ENCODE measurements at places on chromosomes 7 and 10.

DNA sequence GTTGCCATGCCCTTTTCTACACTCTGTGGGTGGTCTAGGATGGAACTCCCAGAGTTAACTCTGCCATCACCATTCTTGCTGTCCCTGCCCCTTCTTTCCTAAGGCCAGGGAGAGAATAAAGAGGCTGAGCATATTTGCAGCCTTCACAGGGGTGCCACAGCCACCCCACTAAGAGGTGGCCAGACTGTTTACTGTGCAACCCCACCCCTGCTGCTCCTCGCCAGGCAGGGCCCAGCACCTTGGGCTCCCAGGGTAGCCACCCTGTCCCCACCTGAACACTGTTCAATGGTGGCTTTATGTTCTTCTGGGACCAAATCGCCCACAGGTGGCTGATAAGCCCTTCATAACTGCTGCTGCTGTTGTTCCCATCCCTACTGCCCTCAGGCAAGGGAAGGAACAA, 198.9 kb downstream of the SNX13 start:
- peaks cover under 1% of the 10 kb centered on the region for H3K4me1 ChIP-seq
- H3K27me3 ChIP-seq: peaks cover 19% of the 10 kb centered on the region
- no peaks in the 10 kb centered on the region for H3K36me3 ChIP-seq
- no peak for DNase-seq
- no peak overlapping the region for H3K4me3 ChIP-seq

DNA sequence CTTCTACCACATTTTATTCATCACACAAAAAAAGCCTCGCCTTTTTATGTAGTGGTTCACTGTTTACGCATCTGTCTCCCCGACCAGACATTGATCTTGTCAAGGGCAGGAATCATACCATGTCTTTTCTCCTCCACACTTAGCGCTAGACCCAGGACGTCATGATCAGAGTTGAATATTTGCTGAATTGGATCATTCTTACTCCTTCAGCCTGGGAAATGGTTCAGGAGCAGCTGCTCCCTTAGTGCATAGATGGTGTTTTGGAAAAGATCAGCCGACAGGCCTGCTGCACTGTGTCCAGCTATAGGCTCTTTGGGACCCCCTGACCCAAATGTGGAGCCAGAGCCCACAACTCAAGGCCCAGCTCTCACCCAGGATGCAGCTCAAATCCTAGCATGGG, 249.1 kb upstream of the TMEM72 start:
- H3K27ac ChIP-seq: no peak overlapping the region
- peaks cover 19% of the 10 kb centered on the region for H3K4me1 ChIP-seq
- H3K36me3 ChIP-seq: no peaks in the 10 kb centered on the region
- DNase-seq: no peak
- H3K27me3 ChIP-seq: peaks cover 13% of the 10 kb centered on the region
- H3K4me3 ChIP-seq: no peak overlapping the region

GRCh38 chr10:16788125-16788524, 29.1 kb downstream of the RSU1 start:
- peaks cover 16% of the 10 kb centered on the region for H3K4me1 ChIP-seq
- peak; percentile 46 for DNase-seq
- H3K4me3 ChIP-seq: no peak overlapping the region
- no peaks in the 10 kb centered on the region for H3K27me3 ChIP-seq
- H3K36me3 ChIP-seq: peaks cover 5% of the 10 kb centered on the region

- peaks cover 46% of the 10 kb centered on the region for H3K27me3 ChIP-seq
- no peak overlapping the region for H3K27ac ChIP-seq
- H3K4me3 ChIP-seq: no peak overlapping the region
- DNase-seq: no peak
- H3K4me1 ChIP-seq: peaks cover 3% of the 10 kb centered on the region
These were observed 53.5 kb upstream of the ARMC3 start for GRCh38 chr10:22874189-22874854.

DNA sequence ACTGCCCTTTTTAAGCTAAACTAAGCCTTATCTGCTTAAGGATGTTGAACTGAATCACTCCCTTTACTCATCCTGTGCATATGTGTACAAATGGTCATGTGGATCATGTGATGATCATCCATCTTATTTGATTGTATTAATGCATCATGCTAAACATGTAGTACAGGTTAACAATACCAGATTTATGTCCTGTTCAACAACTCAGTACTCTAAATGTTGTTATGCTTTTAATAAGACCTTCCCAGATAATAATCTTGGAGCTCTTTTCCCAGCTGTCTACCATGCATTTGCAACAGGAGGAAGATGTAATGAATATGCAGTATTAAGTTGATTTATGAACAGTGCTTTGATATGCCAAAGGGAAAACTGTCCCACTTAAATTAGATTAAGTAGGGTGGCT, 318.0 kb downstream of the BICC1 start:
- H3K4me3 ChIP-seq: no peak overlapping the region
- no peak for DNase-seq
- H3K36me3 ChIP-seq: peaks cover 37% of the 10 kb centered on the region
- H3K27ac ChIP-seq: no peak overlapping the region
- no peaks in the 10 kb centered on the region for H3K27me3 ChIP-seq

GRCh38 chr10:35136263-35136815, 9.7 kb downstream of the CREM start:
- H3K27me3 ChIP-seq: no peaks in the 10 kb centered on the region
- no peaks in the 10 kb centered on the region for H3K36me3 ChIP-seq
- H3K4me3 ChIP-seq: no peak overlapping the region
- H3K27ac ChIP-seq: no peak overlapping the region

- H3K27ac ChIP-seq: no peak overlapping the region
- no peaks in the 10 kb centered on the region for H3K36me3 ChIP-seq
- no peaks in the 10 kb centered on the region for H3K4me1 ChIP-seq
- no peak for DNase-seq
- H3K27me3 ChIP-seq: peaks cover 4% of the 10 kb centered on the region
These were observed 60.8 kb downstream of the NPSR1 start for GRCh38 chr7:34718867-34719266.

GRCh38 chr7:141717450-141717849, 9.3 kb downstream of the WEE2 start:
- no peaks in the 10 kb centered on the region for H3K36me3 ChIP-seq
- peaks cover 6% of the 10 kb centered on the region for H3K27me3 ChIP-seq
- H3K4me3 ChIP-seq: no peak overlapping the region

DNA sequence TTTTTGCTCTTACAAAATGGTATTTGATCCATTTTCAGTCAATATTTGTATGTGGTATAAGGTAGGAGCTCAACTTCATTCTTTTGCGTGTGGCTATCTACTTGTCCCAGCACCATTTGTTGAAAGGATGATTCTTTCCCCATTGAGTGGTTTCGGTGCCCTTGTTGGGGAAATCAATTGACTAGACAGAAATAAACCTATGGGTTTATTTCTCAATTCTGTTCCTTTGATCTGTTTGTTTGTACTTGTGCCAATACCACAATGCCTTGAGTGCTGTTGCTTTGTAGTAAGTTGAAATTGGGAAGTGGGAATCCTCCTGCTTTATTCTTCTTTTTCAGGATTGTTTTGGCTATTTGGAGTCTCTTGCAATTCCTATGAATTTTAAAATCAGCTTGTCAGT, 41.0 kb downstream of the SNX10 start:
- H3K36me3 ChIP-seq: no peaks in the 10 kb centered on the region
- no peaks in the 10 kb centered on the region for H3K4me1 ChIP-seq
- no peak overlapping the region for H3K4me3 ChIP-seq
- no peak for DNase-seq
- H3K27ac ChIP-seq: no peak overlapping the region

DNA sequence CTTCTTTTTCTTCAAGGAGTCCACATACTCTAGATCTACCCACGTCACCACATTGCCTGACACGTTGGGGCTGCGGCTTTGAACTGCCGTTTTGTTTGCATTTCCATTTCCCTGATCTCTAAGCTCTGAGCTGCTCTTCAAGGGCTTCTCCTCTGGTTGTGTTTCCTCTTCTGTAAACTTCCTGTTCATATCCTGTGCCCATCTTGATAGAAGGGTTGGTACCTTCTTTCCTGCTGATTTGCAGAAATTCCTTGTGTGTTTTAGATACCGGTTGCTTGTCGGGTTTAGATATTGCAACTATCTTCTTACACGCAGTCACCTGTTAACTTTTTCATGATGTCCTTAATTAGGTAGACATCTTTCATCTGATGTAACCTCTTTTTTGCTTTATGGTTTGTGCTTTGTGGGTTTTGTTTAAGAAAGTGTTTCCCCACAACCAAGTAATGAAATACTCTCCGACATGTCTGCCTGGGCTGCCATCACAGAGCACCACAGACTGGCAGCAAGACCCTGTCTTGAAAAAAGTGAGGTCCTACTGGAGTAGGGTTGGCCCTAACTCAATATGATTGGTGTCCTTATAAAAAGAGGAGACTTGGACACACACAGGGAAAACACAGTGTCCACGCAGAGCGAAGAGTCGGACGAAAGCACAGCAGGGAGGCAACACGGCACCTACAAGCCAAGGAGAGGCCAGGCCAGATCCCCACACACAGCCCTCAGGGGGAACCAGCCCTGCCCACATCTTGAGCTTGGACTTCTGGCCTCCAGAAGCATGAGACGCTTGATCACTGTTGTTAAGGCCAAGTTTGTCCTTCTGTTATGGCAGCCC, 99.1 kb upstream of the PDGFA start:
- no peaks in the 10 kb centered on the region for H3K4me1 ChIP-seq
- no peak overlapping the region for H3K27ac ChIP-seq
- peaks cover 7% of the 10 kb centered on the region for H3K36me3 ChIP-seq
- H3K4me3 ChIP-seq: no peak overlapping the region
- DNase-seq: no peak
- H3K27me3 ChIP-seq: no peaks in the 10 kb centered on the region

DNA sequence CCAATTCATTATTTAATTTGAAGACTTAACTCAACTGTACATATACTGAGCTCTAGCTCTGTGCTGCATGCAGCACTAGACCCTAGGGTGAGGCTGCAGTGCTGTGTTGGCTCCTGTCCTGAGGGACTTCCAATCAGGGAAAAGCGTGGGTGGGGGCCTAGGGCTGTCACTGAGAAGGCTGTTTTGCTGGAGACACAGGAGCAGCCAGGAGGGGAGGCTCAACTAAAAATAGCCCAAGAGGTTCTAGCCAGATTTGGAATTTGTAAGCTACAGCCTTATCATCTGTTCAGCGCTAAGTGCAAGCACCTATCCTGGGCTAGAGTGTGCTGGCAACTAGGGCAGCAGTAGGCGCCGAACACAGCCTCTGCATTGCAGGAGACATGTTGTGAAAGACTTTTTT, 121.1 kb downstream of the VWC2 start:
- H3K36me3 ChIP-seq: no peaks in the 10 kb centered on the region
- H3K4me1 ChIP-seq: no peaks in the 10 kb centered on the region
- no peak overlapping the region for H3K4me3 ChIP-seq

DNA sequence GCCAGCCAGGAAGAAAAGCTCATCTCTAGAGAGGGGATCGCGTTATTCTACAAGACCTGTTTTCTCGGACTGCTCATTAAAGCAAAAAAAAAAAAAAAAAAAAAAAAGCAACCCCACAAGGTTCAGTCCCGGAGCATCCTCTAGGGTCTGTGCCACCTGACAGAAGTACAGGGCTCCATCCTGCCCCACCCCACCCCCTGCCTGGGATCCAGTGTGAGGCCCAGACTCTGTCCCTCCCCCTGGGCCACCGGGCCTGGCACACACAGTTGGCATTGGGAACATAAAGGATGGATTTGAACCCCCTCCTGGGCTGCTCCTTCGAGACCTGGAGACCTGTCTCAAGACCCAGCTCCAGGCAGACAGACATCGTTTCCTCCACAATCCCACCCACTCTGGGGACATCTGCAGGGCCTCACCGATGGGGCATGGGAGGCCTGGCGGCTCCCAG, 688 bp downstream of the ORAI2 start:
- DNase-seq: no peak
- H3K4me3 ChIP-seq: peak overlapping the region; percentile 78
- H3K27me3 ChIP-seq: no peaks in the 10 kb centered on the region
- H3K27ac ChIP-seq: peak overlapping the region; percentile 67
- peaks cover 20% of the 10 kb centered on the region for H3K4me1 ChIP-seq
- H3K36me3 ChIP-seq: peaks cover 3% of the 10 kb centered on the region

- peak overlapping the region; percentile 43 for H3K27ac ChIP-seq
- no peaks in the 10 kb centered on the region for H3K27me3 ChIP-seq
- DNase-seq: no peak
These were observed 64.9 kb downstream of the MCU start for GRCh38 chr10:72756674-72757385.

DNA sequence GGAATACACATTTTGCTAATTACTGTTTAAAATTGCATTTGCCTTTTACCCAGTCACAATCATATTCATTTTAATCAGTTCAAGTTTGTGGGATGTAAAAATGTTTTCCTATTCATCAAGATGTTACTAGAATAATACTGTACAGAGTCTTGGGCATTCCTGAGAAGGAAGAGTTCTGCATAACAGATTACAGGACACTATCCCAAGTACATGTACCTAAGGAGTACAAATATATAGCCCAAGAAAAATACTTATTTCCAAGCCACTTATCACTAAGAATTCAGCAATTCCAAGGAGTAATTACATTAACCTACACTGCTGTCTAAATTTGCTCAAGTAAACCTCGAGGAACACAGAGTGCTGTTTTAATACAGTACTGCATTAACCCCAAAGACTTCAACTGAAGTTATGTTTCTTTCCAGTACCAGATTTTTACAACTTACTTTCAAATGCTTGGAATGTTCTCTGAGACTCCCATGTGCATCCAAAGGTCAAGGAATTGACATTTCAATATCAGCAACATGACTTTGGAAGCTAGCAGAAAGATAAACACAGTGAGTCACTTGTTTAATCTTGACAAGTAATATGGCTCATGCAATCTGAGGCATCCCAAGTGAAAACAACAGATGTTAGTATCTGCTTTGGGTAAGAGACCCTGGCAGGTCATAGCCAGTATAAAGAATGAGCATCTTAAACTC, 125.4 kb upstream of the BET1 start:
- no peak for DNase-seq
- H3K27me3 ChIP-seq: no peaks in the 10 kb centered on the region
- no peaks in the 10 kb centered on the region for H3K36me3 ChIP-seq
- no peak overlapping the region for H3K4me3 ChIP-seq
- H3K27ac ChIP-seq: peak overlapping the region; percentile 91
- H3K4me1 ChIP-seq: peaks cover 68% of the 10 kb centered on the region

DNA sequence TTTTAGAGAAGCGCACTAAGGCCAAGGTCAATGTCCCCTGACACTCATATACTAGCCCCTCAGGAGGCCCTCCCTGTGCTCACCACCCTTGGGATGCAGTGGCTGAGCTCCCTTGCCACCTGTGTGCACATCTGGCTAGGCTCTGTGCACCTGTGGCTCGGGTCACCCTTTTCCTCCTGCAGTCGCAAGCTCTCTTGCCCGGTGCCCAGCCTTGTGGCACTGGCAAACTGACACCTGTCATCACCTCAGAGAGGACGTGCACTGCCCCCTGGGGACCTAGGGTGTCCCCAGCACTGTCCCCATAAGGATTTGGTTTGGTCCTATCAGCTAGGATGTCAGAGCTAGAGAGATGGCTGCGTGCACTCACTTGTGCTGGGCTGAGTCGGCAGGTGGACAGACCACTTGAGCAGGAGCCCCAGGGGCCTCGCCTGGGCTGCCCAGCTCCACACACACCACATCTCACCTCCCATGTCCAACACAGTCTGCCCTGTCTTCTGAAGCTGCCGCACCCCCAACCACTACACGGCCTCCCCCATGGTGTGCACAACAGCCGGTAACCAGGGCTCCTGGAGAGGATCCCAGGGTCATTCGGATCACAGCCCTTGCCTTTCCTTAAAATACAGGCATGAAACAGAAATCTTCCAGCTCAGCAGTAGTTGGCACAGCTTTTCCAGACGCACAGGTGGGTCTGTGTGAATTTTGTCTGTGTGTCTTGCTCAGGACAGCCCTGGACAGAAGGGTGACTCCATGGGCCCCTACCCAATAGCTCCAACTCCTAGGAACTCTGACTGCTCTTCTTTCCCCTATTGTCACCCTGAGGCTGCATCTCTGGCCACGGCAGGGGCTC, 111.0 kb downstream of the GRID1 start:
- H3K27ac ChIP-seq: no peak overlapping the region
- peaks cover 3% of the 10 kb centered on the region for H3K27me3 ChIP-seq
- H3K36me3 ChIP-seq: no peaks in the 10 kb centered on the region
- H3K4me1 ChIP-seq: no peaks in the 10 kb centered on the region
- H3K4me3 ChIP-seq: no peak overlapping the region
- peak; percentile 78 for DNase-seq

Measured in osteocyte (in vitro differentiated cells).